Midbrain (tissue), 1 donor: ENCODE measurements at places on chromosomes 7 and 10.

DNA sequence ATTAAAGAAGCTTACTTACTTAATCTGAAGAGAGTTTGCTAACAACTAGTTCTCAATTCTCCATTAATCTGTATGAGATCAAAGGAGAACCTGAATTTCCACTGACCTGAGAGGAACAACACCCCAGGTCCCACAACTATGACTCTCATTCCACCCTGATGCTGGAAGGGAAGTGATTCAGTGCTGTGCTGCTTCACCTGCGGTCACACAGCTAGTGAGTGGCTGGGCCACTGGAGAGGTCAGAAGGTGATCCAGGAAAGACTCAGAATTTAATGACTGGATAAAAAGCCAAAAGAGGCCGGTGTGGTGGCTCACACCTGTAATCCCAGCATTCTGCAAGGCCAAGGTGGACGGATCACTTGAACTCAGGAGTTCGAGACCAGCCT lies 23.6 kb downstream of the SORBS1 start:
- DNase-seq, result no peak

- DNase-seq, result no peak
Measured at GRCh38 chr7:101093906-101094305, 8.6 kb downstream of the TRIM56 start.

DNA sequence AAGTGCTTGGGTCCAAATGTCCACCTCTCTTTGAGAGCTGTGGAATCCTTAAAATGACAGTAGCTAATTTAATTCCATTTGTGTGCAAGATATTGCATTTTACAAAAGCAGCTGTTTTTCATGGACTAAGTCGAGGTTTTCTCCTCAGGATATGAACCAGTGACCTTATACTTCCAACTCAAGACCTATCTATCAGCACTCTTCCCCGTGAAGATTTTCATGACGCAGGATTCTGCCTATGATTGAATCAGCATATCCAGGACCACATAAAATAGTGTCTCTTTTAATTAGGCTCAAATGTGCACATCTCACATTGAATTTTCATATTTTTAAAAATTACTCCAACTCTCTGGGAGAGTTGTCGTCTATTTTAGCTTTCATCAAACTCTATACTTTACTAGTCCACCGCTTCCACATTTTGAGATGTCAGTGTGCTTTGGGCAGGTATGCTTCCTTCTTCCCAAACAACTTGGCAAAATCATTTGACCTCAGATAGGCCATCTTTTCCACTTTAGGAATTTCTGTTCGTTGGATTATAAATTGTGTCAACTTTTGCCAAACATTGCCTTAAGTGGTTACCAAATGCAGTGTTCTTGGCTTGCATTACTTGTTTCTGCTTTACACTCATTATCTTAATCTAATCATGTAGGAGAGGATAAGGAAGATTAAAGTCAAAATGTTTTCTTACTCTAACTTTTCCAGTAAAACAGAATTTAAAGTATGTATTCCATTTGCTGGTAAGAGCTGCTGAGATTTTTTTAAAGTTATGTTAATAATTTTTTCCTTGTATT lies 39.4 kb downstream of the SEMA3A start:
- no peak for DNase-seq

GRCh38 chr7:37987732-37988131 lies 67.3 kb downstream of the EPDR1 start:
- no peak for DNase-seq
